ENCODE measurements at places on chromosomes 11 and 22. TPM values are rescaled to one million over a fixed set of nuclear protein-coding genes. Genes with fewer than 3 reads are reported as not detected.

The PPP1R14B gene
- total RNA-seq, result 64.7 TPM

The NPAT gene
- total RNA-seq, result 26.8 TPM

The CCDC73 gene
- 0.33 TPM for total RNA-seq

The GRAP2 gene
- total RNA-seq, result 3.5 TPM

The ANO3 gene
- total RNA-seq, result 9.0 TPM

The LRP4 gene
- 5.2 TPM for total RNA-seq

The CHRDL2 gene
- total RNA-seq, result 4.2 TPM

The DAGLA gene
- 2.4 TPM for total RNA-seq

The SCUBE2 gene
- total RNA-seq, result 78.7 TPM

All from breast epithelium (tissue), 4 donors.